ENCODE measurements at places on chromosomes 5 and 9.
A peak's percentile ranks its signal among the peaks of the same experiment; 100 is the strongest.

- no peak for DNase-seq
These were observed 458.0 kb upstream of the IZUMO3 start for GRCh38 chr9:25003686-25004085.

DNA sequence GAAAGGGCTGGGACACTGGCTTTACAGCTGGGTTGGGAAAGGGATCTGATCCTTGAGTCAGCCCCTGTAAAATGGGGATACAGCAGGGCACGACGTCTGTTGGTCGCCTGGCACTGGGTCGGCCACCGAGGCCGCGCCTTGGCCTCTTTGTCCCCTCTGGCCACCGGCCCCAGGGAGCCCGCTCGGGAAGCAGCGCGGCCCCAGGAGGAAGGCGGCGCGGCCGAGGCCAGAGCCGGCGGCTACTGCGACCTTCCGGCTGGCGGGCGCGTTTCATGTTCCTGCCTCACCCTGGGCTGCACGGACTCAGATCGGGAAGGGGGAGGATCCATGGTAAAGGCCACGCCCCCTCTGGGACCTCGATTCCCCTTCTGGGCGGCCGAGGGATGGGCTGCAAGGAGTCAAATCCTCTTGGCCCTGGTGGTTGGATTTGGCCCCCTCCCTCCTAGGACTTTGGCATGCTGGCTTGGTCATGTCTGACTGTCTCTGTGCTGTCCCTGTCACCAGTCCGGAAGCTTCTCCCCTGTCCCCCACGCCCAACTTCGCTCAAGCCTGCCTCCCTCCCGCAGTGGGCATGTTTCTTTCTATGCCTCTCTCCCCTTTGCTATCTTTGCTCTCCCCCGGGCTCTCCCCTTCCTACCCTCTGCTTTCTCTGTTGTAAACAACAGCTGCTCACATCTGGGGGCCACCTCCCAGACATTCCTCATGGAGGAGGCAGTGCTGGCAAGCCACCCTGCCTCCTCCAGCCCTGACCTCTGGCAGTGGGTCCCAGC, 25.8 kb downstream of the FPGS start:
- DNase-seq: peak; percentile 53

GRCh38 chr5:2021484-2022176, 138.9 kb upstream of the IRX4 start:
- DNase-seq: no peak

DNA sequence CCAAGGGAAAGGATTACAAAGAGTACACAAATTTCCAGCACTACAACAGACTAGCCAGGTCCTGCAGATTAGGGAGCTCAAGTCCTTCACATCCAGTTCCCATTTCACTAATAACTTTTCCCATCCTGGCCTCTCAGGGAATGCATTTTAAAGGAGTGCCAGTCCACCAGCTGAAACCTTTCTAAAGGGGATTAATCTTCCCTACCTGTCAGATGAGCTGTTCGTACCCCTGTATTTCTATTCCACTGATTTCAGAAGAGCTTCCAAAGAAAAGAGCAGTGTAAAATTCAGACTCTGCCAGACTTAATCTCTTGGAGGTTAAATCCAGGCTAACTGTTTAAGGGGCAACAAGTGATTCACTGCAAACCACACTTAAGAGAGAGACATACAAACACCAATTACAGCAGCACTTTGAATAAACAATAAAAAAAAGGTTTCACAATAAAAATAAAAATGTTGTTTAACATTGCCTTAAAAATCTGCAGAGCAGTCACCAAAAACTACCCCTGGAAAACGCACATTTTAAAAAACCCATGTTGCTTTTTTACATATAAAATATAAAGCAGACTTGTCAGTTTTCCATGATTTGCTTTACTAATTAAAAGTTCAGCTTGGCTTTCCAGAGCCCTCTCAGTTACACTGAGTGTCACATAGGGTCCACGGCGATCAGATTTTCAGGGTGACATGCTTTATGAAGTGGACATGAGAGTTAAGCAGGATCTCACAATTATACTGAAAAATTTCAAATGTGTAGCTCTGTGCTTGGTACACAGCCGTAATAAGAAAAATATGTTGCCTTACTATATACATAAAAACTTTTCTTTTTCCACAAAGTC, 3.2 kb downstream of the ROR2 start:
- no peak for DNase-seq

GRCh38 chr5:38645508-38645907, 89.1 kb upstream of the LIFR start:
- DNase-seq: no peak

DNA sequence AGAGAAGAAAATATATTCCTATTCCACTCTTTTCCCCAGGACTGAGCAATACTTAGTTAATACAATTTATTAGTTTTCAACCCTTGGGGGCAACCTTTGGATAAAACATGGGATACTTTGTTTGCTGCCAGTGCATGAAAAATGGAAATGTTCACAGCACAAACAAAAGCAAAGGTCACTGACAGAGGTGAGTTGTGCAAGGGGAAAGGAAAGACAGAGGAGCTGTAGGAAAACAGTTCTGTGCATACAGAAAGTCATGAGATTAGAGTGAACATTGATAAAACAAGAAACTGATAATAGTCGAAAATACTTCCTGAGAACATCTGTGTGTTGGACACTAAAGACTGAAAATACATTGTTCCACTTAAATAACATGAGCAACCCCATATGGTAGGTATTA, 779.8 kb downstream of the TLE4 start:
- DNase-seq: no peak

- peak; percentile 14 for DNase-seq
These were observed 6.6 kb downstream of the FBP1 start for GRCh38 chr9:94632737-94633136.

GRCh38 chr5:91865915-91866314, 482.8 kb upstream of the ARRDC3 start:
- DNase-seq: no peak

DNA sequence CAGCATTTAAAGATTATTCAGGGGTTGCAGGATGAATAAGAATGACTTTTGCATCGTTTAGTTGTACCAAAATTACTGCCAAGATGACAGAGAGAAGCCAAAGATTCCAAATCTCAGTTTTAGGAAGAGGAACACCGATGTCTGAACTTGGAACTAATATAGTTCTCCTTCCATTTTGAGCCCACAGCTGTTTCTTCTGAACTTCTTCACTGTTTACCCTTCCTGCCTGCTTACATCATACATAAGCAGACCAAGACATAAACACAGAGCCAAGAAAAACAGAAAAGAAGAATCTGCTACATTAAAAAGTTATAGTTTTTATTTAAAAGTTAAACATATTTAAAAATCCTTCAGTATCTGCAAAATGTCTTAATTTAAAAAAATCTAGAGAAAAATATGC, 146.9 kb upstream of the RAPGEF1 start:
- no peak for DNase-seq

DNA sequence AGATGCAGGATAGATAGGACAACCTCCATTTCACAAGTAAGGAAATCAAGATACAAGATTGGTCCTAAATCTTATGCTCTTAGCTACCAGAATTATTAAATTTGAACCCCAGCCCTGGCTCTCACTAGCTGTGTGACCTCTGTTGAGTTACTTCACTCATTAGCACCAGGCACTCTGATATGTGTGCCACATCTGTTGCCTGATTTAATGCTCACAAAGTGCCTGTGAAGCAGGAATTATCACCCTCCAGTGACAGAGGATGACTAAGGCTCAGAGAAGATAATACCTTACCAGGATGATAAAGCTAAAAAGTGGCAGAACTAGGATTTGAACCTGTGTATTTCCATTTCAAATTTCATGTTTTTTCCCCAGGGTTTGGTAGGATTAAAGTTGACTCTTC, 110.0 kb downstream of the PLPPR1 start:
- DNase-seq: no peak

DNA sequence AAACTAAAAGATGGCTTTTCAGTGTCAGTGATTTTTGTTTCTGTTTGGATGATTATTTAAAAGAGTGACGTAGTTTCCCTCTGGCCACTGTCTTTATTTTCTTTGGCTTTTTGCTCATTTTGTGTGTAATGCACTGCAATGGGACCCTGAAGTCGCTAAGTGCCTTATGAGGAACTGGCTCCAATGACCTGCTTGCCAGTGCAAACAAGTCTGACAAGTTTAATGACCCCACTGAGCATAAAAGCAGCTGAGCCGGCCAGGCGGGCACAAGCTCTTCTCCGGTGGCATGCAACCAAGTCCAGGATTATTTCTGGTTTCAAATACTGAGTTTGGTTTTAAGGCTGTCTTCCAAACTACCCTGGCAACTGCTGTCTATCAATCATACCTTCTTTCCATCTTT, 15.6 kb upstream of the GNA14 start:
- DNase-seq: no peak

- DNase-seq: no peak
These were observed 7.6 kb upstream of the ELOVL7 start for GRCh38 chr5:60851626-60852025.

GRCh38 chr5:54743997-54744788, 226.6 kb downstream of the SNX18 start:
- DNase-seq: peak; percentile 96

DNA sequence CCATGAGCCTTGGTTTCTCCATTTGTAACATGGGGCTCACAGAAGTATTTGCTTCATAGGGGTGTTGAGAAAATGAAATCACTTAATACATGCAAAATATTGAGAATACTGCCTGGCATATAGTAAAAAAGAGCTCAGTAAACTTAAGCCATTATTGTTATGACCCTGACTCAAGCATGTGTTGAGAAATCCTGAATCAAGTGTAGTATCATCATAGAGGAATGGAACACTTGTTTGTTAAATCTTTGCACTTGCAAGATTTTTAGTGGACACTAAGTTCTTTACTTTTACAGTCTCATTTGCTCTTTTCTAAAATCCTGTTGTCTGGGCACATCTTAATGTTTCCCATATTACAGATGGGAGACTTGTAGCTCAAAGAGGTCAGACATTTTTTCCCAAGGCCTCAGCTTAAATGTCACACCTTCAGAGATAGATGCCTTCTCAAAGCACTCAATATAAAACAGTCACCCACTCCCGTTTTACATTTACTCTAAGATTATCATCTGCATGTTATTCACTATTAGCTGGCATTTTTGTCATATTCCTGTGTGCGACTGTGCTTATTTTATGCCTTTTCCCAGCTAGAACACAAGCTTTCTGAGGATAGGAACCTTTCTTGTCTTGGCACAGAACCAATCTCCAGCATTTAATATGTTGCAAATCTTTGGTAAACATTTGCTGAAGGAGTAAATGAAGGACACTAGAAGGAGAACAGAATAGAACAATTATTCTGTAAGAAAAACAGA, 250.0 kb upstream of the TNC start:
- peak; percentile 27 for DNase-seq

DNA sequence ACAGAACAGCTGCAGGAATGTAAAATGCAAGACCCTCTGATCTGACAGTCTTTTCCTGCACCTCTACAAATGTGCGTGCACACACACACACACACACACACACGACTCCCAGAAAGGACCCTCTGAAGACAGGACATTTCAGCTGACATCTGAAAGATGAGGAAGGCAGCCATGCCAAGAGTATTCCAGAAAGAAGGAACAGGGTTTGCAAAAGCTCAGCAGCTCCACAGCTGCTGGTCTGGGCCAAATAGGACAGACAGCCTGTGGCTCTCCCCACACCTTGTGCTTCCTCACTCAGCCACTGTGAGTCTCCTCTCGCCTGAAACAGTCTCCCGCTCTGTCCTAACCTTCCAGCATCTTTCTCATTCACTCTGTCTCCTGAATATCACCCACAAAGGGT, 189.0 kb downstream of the PALM2AKAP2 start:
- peak; percentile 35 for DNase-seq

DNA sequence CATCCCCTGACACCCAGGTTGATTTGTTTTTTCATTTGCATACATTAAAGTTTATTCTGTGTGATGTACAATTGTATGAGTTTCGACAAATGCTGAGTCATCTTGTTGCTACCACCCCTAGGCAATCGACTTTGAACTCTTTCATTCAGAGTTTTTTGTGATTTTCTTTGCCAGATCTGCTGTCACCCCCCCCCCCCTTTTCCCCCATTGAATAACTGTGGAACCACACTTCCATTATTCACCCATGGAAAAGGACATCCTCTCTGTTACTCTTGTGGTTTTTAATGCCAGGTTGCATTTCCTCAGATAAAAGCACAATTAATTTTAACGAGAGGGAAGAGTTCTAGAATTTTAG, 13.7 kb upstream of the FAM120AOS start:
- no peak for DNase-seq
